LNCaP clone FGC (cell line): ENCODE measurements at places on chromosomes 3 and 15.

DNA sequence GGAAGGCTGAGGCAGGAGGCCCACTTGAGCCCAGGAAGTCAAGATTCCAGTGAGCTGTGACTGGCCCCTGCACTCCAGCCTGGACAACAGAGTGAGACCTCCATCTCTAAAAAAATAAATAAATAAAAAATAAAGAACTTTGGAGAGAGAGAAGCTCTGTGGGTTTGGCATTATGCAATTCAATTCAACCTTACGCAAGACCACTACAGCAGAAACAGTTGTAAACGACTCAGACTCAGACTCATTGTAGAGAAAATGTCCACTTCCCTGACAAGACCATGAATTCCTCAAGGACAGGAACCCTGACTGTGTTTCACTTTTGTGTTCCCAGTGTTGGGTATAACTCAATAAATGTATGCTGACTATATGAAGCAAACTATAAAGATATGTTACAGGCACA, 90.3 kb upstream of the C3orf80 start:
- no peak for DNase-seq

GRCh38 chr3:17233398-17233800, 348.6 kb downstream of the PLCL2 start:
- DNase-seq: no peak

DNA sequence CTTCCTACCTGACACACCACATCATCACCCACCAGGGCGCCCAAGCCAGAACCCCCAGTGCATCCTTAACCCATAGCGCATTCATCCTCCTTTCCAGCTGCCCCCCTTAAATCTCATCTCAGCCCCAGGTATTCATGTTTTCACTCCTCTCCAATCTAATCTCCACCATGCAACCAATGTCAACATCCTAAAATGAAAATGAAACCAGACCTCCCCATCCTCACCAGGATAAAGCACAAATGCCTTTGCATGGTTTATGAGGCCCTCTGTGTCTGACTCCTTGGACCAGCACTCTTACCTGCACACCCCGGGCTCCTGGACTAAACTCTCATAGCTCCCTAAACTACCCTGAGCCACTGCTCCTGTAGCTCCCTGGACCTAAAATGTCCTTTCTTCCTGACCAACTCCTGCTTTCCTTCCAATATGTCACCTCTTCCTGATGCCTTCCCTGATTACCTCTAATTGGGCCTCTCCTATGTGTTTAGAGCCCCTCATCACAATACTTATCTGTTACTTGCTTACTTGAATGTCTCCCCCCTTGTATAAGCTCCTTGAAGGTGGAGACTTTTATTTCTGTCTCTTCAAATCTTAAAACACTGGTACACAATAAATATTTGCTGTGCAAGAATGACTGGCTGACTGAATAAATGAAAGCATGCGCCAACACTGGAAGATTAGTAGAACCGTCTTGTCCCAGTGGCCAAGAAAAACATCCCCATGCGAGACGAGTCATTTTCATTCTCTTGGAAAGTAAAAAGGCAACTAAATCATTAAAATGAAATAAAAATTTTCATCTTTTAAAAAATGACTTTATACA, 142.5 kb downstream of the XXYLT1 start:
- DNase-seq: no peak

DNA sequence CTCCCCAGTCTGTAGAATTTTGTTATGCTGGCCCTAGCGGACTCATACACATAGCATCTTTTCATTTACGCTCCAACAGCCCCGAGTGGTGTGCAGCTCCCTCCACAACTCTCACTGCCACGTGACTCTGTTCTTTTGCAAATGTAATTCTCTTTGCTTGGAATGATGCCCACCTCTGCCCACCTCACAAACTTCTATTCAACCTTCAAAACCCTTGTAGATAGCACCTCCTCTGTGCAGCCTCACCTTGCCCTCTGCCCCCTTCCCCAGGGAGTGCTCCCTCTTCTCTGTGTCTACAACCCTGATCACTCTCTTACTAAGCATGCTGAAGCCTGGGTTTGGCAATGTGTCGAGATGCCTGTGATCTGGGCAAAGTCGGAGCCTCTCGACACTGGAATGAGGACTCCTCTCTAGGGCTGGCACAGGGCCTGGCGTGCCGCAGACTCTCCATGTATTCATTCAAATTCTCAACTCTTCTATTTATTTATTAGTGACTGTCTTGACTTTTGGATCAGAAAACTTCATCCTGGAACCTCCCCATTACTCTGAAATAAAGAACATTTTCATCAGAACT, 73.5 kb downstream of the MGLL start:
- DNase-seq: no peak

DNA sequence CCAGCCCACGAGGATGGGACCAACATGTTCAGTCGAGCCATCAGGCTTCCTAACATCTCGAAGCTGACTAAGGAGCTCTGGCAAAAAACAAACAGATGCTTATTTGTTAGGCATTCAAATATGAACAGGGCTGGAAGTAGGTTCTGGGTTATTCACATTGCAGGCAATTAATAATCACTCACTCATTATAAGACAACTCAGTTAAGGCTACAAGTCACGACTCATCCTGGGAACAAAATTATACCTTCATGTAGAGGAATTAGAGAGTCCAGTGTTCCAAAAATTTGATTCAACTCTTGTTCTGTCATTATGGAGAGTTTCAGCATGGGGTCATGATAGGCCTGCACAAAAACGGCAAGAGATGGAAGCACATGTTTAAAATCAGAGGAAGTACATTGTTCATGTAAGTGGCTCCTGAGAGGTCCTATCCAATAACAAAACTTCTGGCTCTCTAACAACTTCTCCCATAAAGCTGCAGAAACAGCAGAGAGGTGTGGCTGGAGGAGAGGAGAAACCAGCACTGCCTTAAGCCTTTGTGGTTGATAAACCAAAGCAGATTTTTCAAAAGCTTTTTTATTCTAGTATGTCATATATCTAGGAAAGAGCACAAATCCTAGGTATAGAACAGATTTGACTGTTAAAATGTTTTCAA, 50.6 kb downstream of the ARHGEF3 start:
- no peak for DNase-seq

GRCh38 chr3:105996781-105997180, 128.0 kb upstream of the CBLB start:
- no peak for DNase-seq

DNA sequence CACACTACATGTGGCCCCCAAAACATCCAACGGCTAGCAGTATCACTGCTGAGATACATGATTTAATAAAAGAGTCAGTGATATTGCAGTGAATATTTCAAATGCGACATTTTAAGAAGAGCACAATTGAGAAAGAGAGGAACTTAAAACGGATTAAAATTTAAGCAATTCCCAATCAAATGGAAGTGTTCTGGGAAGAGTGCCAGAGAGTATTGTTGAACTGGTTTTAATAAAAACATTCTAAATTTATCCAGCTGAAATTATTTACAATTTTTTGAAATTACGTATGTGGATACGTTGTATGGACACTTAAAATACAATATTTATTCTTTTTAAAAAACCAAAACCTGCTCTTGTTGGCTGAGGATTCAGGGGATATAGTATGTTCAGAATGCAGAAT, 117.7 kb downstream of the C3orf38 start:
- DNase-seq: no peak

DNA sequence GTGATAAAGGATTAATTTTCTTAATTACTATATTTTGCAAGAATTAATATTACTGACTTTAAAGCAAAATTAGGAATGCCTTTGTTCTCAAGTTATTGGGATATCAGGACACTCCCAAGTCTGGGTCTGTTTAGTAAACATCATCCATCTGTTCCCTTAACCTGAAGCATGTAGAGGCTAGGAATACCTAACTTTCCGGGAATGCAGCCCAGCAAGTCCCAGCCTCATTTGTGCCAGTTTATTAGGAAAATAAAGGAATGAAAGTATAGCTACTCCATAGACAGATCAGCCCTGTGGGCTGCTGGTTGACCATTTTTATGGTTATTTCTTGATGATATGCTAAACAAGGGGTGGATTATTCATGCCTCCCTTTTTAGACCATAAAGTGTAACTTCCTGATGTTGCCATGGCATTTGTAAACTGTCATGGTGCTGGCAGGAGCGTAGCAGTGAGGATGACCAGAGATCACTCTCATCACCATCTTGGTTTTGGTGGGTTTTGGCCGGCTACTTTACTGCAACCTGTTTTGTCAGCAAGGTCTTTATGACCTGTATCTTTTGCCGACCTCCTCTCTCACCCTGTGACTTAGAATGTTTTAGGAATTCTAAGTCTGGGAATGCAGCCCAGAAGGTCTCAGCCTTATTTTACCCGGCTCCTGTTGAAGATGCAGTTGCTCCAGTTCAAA, 540.2 kb downstream of the NAALADL2 start:
- DNase-seq: peak; percentile 61

DNA sequence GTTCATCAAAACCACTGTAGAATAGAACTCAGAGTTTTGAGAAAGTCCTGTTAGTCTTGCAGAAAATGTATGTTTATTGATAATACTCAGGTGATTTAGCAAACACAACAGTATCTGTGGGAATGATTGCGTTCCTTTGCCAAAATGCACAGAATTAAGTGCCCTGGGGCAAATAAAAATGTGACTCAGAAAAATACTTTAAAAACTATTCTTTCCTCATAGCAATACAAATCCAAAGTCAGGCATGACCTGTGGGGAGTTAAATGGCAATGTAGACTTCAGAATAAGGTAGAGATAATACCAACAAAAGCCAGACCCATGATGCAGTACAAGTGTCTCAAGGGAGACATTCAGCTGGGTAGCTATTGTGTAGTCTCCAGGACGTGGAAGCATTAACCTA, 72.3 kb upstream of the SNTN start:
- DNase-seq: no peak

GRCh38 chr3:105402287-105402801, 35.6 kb downstream of the ALCAM start:
- DNase-seq: no peak

GRCh38 chr15:84863565-84864443, 20.7 kb upstream of the SLC28A1 start:
- no peak for DNase-seq

- no peak for DNase-seq
Measured at GRCh38 chr3:17442332-17443049, 299.9 kb downstream of the TBC1D5 start.

- no peak for DNase-seq
Measured at GRCh38 chr15:52360229-52361203, 64.9 kb upstream of the MYO5C start.

- no peak for DNase-seq
Measured at GRCh38 chr3:71672807-71673206, 52.4 kb downstream of the EIF4E3 start.

DNA sequence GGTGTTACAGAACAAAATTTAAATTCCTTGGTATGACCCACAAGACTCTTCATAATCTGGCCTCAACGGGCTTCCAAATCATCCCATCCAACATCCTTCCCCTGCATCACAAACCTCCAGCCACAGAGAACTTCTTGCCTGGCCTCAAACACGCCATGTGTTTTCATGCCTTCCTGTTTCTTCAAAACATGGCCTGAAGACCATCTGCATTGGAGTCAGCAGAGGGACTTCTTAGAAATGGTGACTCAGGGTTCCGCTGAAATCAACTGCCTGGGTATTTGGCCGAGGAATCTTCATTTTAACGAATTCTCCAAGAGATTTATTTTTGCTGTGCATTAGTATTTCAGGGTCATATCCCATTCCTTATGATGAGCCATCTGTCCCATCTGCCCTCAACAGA, 138.1 kb upstream of the RAP2B start:
- no peak for DNase-seq

DNA sequence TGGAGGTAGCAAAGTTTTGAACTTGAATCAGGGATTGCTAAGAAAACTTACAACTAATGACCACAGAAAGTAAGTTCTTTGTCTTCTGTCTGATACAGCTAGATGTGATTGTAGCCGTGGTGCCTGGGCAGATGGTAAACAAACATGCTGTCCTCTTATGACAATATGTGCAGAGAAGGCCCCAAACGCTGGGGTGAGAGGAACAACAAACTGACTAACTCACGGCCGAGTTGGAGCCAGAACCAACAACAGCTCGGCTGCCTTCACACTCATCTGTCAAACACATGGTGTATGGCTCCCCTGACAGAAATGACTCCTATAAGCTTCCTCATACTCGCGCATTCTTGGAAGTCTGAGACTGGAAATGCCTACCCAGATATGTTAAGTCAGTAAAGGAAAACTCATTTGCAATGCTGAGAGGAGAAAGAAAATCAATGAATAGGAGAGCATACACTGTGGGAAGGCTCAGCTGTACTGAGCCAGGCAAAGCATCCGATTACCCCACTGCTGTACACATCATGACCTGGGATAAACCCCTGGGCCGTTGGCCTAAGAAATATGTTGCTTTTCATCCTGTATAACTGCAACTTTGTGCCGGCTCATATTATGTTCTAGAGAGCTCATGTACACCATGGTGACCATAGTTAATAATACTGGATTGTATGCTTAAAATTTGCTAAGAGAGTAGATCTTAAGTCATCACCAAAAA, 5.7 kb downstream of the THBS1 start:
- DNase-seq: no peak

DNA sequence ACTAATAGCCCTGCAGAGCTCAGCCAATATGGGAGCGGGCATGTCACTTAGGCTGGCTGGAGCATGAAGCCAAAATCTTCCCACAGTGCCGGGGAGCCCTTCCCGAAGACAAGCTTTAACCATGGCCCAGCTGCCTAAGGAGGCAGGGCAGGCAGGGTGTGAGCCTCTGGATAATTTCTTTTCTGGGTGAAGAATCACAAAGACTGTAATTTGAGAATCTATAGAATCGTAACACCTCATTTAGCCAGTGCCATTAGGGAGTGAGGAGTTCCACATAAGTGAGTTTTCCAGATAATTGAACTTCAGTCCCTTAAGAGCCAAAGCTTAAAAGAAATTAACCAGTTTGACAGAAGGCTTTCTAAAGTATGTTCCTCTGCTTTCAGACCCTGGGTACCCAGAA, 40.2 kb upstream of the TLE3 start:
- DNase-seq: no peak

DNA sequence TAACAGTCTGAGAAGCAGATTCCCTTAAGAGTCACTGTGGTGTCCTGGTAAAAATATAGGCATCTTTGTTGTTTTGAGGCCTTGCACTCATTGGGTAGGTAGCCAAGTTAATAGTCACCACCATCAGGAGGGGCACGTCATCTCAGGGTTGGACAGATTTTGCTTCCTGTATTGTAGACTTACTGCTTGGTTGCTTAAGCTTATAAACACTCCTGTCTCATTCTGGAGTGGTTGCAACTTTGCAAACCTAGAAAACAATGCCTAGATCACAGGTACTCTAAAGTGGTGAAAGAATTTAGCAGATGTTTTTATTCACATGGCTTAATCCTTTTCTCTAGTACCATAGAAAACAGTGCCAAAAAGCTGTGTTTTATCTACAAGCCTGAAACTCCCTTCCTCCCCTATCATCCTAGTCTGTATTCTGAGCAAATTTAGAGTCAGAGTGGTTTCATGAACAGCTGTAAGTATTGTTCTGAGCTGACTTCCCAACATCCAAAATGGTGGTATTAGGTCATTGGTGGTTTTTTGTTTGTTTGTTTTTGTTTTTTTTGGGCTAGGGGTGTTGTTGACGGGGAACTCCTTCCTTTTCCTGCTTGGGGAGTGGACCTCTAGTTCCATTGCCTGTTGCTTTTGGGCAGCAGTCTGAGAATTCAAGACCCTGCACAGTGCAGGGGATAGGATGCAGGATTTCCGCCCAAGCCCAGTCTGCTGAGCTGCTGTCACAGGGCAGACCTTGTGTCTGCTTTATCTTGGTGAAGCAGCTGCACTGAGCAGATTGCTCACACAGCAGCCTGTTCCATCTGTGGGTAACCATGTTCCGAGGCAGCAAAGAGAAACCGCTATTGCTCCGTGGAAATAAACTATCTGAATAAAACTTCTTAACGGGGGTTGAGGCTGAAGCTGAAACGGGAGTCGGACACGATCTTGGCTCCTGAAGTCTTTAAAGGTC, 202.0 kb downstream of the AKAP13 start:
- DNase-seq: no peak

GRCh38 chr3:5005367-5005766, 26.1 kb downstream of the BHLHE40 start:
- no peak for DNase-seq
